ENCODE measurements at places on chromosomes 7 and 10.
A peak's percentile ranks its signal among the peaks of the same experiment; 100 is the strongest.

GRCh38 chr7:77796109-77796508 lies 2.1 kb downstream of the TMEM60 start:
- peaks cover 9% of the 10 kb centered on the region for H3K4me1 ChIP-seq
- no peaks in the 10 kb centered on the region for H3K36me3 ChIP-seq
- DNase-seq = no peak

DNA sequence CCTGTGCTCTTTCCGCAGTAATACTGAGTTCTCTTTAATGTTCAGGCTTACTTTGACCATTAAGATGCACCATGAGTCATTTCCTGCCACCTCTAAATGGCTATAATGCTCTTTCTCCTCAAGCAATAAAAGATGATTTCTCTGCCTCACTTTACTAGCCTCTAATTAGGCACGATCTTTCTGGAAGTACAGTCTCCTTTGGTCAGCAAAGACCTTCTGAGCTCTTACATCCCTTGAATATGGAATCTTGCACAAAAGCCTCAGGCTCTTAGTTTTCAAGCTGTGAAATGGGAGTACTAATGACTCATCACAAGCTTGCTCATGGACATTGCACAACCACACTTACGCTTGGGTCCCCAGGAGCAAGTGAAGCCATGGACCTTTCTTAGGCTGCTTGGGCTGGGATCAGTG lies 85.9 kb downstream of the FRMD4A start:
- H3K36me3 ChIP-seq = no peaks in the 10 kb centered on the region
- no peak overlapping the region for H3K4me3 ChIP-seq
- no peaks in the 10 kb centered on the region for H3K27me3 ChIP-seq
- DNase-seq = peak; percentile 40
- H3K27ac ChIP-seq = no peak overlapping the region

- no peaks in the 10 kb centered on the region for H3K27me3 ChIP-seq
- H3K4me3 ChIP-seq = no peak overlapping the region
- no peak overlapping the region for H3K27ac ChIP-seq
- no peaks in the 10 kb centered on the region for H3K4me1 ChIP-seq
- H3K36me3 ChIP-seq = no peaks in the 10 kb centered on the region
- peak; percentile 79 for DNase-seq
These were observed 192.4 kb downstream of the BAMBI start for GRCh38 chr10:28869606-28870201.

GRCh38 chr10:35924759-35925158 lies 282.7 kb upstream of the FZD8 start:
- H3K27ac ChIP-seq = no peak overlapping the region
- no peaks in the 10 kb centered on the region for H3K36me3 ChIP-seq
- peak; percentile 69 for DNase-seq
- H3K4me1 ChIP-seq = peaks cover 11% of the 10 kb centered on the region

- peaks cover 3% of the 10 kb centered on the region for H3K4me1 ChIP-seq
- H3K36me3 ChIP-seq = no peaks in the 10 kb centered on the region
- peak; percentile 48 for DNase-seq
- H3K27me3 ChIP-seq = no peaks in the 10 kb centered on the region
These were observed 1.0 kb downstream of the TNS3 start for GRCh38 chr7:47580811-47581331.

DNA sequence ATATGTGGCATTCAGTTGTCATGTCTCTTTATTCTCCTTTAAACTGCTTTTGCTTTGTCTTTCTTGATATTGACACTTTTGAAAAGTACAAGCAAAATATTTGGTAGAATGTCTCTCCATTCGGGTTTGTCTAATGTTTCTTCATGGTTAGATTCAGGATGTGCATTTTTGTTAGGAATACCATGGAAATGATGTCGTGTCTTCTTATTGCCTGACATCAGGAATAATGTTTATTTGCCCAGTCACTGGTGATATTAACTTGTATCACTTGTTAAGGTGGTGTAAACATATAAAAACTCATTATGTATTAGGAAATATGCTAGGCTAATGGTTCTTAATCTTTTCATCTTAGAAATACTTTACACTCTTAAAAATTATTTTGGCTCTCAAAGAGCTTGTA lies 43.4 kb downstream of the CDK1 start:
- no peak overlapping the region for H3K27ac ChIP-seq
- no peaks in the 10 kb centered on the region for H3K27me3 ChIP-seq
- H3K4me3 ChIP-seq = no peak overlapping the region
- H3K4me1 ChIP-seq = peaks cover 3% of the 10 kb centered on the region
- DNase-seq = no peak

DNA sequence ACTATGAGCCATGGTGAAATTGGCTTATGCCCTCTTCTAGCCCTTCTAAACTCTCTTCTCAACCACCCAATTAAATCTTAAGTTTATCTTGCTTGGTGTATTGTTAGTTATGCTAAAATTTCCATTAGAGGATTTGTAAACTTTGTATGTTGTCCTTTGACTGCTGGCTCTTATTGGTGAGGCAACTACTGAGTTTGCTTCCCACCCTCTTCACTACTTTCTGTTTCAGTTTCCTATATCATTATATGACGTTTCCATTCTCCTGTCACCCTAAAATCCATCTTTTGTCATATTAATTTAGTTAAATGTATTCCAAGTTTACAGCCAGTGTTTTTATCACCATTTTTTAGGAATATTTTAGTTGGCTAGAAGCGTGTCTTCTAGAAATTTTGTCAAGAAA lies 80.9 kb upstream of the VWC2 start:
- no peak overlapping the region for H3K4me3 ChIP-seq
- H3K4me1 ChIP-seq = no peaks in the 10 kb centered on the region
- no peaks in the 10 kb centered on the region for H3K27me3 ChIP-seq
- no peaks in the 10 kb centered on the region for H3K36me3 ChIP-seq
- H3K27ac ChIP-seq = no peak overlapping the region

GRCh38 chr7:74023092-74023536 lies 4.9 kb upstream of the ELN start:
- H3K27ac ChIP-seq = no peak overlapping the region
- DNase-seq = peak; percentile 79
- H3K4me1 ChIP-seq = no peaks in the 10 kb centered on the region
- no peaks in the 10 kb centered on the region for H3K27me3 ChIP-seq
- H3K36me3 ChIP-seq = no peaks in the 10 kb centered on the region
- no peak overlapping the region for H3K4me3 ChIP-seq

DNA sequence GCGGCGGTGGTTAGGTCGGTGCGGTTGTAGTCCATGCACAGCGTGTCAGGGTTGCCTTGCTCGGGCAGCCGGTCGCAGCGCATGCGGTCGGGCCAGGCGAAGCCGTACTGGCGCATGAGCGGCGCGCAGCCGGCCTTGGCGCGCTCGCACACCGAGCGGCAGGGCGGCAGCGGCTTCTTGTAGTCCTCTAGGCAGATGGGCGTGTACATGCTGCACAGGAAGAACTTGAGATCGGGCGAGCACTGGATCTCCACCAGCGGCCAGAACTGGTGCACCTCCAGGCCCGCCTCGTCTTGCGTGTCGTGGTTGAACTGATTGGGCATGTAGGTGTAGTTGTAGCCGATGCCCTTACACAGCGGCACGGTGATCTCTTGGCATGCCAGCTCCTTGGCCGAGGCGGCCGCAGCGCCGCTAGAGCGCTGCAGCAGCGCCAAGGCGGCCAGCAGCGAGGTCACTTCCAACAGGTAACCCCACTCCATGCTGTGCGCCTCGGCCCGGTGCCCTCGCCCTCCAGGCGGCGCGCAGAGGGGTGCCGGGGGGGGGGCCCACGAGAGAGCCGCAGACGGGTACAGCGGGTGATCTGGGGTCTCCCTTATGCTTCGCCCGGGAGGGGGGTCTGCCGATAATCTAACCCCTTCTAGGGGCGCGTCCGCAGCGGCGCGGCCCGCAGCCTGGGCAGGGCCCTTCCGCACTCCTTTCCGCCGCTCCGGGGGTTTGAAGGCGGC lies 983 bp downstream of the FZD8 start:
- peak; percentile 93 for DNase-seq
- H3K36me3 ChIP-seq = no peaks in the 10 kb centered on the region
- peak overlapping the region; percentile 49 for H3K4me3 ChIP-seq
- H3K27me3 ChIP-seq = no peaks in the 10 kb centered on the region
- H3K4me1 ChIP-seq = peaks cover 3% of the 10 kb centered on the region

DNA sequence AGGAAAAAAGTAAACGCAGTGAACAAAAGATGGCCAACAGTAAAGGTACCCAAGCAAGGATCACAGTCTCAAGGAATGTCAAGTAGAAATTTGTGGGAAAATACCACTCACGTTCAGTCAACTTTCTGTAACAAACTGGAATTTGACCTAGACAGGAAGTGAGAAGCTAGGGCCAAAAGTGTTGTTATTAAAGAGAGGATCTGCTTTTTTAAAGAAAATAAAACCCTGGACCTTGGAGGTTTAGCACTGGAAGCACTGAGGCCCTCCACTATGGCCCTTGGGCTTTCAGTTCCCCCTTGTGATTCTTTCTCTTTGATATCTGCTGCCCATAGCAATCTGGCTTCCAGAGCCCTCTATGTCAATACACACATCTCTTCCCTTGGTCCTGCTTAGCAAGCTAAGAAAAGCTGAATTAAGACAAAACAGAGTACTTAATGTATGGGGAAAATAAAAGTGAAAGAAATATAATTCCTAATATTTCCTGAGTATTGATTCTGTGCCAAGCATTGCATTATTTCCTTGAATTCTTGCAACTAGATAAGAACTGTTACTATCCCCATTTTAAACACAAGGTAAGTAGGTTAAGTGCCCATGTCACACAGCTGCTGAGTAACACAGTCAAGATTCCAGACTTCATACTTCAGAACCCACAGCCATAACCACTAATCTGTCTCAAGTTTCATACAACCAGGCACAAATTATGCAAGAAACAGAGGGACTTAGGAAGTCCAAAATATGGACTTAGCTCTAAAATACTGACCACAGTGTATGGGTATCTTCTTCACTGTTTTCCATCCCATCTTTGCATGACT lies 2.6 kb upstream of the ZNF438 start:
- no peak overlapping the region for H3K4me3 ChIP-seq
- no peaks in the 10 kb centered on the region for H3K4me1 ChIP-seq
- no peaks in the 10 kb centered on the region for H3K36me3 ChIP-seq
- no peaks in the 10 kb centered on the region for H3K27me3 ChIP-seq

DNA sequence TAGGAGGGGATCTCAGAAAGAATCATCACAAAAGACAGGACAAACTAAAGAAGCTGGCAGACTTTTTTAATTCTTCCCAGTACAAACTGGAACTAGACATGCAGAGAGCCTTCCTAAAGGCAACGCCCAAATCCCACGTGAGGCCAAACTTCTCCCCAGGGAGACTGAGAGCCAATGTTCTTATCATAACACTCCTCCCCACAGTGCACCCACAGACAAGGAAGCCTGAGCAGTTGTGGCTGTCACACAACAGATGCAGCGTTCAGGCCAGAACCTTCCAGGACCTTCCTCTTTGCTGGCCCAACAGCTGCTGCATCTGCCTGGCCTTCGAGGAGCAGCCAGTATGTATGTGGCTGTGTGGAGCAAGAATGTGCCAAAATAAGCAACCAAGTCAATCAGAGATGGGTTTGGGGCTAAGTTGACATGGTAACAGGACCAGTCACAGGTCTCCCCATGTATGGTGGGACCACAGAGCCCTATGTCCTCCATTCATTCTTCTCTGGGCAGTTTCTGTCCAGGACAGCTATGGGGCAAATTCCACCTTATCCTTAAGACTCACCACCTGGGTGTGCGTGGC lies 34.9 kb downstream of the SRPK2 start:
- H3K27me3 ChIP-seq = no peaks in the 10 kb centered on the region
- no peak overlapping the region for H3K27ac ChIP-seq
- H3K4me1 ChIP-seq = peaks cover 2% of the 10 kb centered on the region
- no peak overlapping the region for H3K4me3 ChIP-seq

DNA sequence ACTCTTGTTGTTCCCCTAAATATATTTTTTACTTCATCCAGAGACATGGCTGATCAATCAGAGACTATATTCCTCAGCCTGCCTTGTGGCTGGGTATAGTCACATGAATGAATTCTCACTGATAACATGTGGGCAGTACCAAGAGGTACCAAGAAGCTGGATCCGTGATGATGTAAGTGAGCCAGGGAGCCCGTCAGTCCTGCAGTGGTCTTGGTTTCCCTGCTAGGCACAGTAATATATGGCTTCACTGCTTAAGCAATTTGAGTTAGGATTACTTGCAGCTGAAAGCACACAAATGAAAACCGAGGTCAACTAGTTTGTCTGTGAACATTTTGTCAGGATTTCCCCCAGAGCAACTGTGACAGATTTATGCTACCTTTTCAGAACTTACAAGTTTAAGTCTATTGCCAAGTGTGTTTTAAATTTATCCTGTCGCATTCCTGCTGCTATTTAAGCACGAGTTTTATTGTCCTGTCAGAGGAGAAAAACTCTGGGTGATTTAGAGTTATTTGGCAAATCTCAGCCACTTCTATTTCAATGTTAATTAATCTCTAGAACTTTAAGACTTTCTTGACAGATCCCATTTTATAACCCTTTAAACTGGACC lies 381.8 kb downstream of the PHF14 start:
- DNase-seq = no peak
- H3K4me1 ChIP-seq = no peaks in the 10 kb centered on the region
- no peak overlapping the region for H3K4me3 ChIP-seq
- no peaks in the 10 kb centered on the region for H3K36me3 ChIP-seq
- H3K27ac ChIP-seq = no peak overlapping the region

DNA sequence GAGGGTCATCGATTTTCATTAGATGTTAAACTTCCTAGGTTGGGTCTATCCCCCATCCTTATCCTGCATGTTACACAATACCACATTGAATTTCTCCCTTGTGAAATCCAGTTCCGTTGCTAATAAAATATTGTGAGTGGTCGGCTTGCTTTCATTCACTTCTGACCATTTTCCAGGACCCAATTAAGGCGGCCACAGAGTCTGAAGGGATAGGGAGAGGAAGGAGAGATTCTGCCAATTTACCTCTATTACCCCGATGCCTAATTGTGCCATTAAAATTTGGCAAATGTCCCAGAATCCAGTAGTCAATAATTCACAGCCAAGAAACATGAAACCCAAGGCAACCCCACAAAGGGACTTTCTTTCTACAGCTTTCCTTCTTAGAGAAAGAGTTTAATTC lies 129.9 kb downstream of the IPMK start:
- no peaks in the 10 kb centered on the region for H3K27me3 ChIP-seq
- no peaks in the 10 kb centered on the region for H3K4me1 ChIP-seq
- DNase-seq = no peak
- no peak overlapping the region for H3K4me3 ChIP-seq

GRCh38 chr10:123530166-123530870 lies 135.8 kb upstream of the GPR26 start:
- H3K4me3 ChIP-seq = no peak overlapping the region
- H3K4me1 ChIP-seq = no peaks in the 10 kb centered on the region
- no peaks in the 10 kb centered on the region for H3K36me3 ChIP-seq
- H3K27me3 ChIP-seq = no peaks in the 10 kb centered on the region
- no peak overlapping the region for H3K27ac ChIP-seq
